ENCODE measurements at places on chromosomes 7 and 10.

DNA sequence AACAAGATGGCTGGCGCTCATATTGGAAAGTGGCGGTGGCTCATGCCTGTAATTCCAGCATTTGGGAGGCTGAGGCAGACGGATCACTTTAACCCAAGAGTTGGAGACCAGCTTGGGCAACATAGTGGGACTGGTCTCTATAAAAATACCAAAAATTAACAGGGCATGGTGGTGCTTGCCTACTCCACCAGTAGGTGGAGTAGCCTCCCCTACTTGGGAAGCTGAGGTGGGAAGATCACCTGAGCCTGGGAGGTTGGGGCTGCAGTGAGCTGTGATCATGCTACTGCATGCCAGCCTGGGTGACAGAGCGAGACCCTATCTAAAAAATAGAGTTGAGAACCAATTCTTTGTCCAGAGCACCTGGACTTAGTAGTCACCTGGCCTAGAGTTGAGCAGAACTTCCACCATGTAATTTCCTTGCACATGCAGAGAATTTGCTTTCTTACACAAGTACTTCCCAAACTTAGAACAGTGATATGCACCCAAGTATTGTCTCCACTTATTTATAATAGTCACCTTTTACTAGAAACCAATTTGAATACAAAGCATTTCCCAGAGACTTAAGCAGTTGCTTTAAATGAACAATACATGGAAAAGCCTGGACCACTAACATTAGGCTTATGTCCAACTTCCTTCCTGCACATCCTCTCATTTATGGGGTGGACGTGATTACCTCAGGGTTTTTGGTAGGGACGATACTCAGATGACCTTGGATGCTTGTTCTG, 15.9 kb downstream of the LAMB4 start:
- DNase-seq: no peak

- no peak for DNase-seq
Observed at GRCh38 chr10:526651-527312, 162.7 kb downstream of the DIP2C start.

DNA sequence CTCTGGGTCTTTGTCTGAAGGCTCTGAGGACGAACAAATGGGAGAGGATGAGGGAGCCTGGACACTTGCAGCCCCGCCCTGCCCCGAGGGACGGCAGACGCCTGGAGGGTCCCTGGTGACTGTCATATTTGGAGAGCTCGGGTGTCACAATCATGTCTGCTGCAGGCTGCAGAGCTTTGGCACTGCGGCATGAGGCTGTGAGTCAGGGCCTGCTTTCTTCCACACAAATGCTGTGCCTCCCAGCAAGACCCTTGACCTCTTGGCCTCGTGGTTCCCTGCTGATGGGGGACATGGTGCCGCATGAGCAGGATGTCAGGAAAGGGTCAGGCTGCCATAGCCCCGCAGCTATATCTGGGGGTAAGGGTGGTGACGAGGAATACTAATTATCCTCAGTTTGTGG, 64.9 kb upstream of the PPIF start:
- no peak for DNase-seq

DNA sequence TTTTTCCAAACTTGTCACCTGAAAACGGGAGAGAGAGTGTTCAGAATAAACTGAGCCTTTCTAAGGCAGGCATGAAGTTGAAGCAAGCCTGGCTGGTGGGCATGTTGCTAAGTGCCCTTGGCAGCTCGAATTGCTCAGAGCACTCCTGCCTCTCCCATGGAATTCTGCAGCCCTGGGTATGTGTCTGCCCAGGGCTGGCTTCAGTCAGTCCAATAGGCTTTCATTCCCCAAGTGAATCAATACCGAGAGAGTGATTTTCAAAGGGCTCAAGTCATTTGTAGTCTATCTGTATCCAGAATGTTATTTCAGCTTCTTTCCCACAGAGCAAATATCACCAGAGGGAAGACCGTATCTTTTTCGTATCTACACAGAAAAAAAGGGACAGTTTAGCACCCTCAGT, 415.5 kb upstream of the COBL start:
- no peak for DNase-seq

DNA sequence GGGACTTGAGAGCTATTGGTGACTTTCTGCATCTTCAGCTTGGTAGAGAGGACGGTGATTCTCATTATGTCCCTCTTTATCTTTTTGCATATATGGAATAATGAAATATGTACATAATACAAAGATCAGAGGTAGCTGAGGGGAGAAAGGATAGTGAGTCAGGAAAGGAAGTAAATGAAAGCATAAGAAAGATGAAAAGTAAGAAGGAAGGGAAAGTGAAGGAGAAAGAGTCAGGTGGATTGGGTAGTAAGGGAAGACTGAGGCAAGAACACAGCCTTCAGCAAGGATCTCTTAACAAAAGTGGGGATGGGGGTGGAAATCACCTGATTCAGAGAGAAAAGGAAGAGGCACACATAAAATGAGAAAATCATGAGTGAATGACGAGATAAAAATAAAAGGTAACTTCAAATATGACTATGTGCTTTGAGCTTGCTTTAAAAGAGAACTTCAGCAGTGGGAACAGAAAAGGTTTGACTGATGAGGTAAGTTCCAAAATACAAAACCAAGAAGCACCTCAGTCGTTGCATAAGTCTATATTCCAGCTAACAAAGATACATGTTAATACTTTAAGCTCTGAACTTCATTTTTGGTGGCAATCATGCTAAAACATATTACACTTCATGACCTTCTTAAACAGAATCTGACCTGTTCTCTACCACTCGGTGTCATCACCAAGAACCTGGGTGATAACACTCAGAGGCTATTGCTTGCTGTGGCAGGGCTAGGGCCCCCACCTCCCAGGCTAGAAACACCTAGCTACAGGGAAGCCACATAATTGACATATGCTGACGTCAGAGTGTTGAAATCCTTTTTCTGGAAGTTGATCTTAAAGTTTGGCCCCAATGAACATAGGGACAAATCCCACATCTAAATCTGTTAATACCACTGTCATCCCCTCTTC, 32.9 kb downstream of the NRCAM start:
- no peak for DNase-seq

All from NCI-H1417 treated with DMSO at 0.1 percent for 48 hours (cell line).